ENCODE measurements at places on chromosomes 1 and 21.
A peak's percentile ranks its signal among the peaks of the same experiment; 100 is the strongest.

DNA sequence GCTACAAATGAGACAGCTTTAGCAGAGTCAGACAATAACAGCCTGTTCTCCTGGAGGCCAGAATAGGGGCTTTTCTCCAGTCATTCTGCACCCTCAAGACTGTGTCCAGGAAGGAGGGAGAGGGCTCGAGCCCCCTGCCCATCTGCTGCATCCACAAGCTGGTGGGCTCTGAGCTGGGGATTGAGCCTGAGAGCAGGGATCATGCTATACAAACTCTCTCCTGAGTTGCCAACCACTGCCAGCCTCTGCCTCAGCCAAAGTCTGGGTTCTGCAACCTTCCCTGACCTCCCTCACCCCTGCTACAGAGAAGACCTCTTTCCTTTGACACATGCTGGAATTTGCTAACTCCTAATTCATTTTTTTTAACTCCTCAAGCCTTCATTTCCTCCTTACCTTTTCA is 14.8 kb upstream of the PPM1J start:
- no peak for DNase-seq

DNA sequence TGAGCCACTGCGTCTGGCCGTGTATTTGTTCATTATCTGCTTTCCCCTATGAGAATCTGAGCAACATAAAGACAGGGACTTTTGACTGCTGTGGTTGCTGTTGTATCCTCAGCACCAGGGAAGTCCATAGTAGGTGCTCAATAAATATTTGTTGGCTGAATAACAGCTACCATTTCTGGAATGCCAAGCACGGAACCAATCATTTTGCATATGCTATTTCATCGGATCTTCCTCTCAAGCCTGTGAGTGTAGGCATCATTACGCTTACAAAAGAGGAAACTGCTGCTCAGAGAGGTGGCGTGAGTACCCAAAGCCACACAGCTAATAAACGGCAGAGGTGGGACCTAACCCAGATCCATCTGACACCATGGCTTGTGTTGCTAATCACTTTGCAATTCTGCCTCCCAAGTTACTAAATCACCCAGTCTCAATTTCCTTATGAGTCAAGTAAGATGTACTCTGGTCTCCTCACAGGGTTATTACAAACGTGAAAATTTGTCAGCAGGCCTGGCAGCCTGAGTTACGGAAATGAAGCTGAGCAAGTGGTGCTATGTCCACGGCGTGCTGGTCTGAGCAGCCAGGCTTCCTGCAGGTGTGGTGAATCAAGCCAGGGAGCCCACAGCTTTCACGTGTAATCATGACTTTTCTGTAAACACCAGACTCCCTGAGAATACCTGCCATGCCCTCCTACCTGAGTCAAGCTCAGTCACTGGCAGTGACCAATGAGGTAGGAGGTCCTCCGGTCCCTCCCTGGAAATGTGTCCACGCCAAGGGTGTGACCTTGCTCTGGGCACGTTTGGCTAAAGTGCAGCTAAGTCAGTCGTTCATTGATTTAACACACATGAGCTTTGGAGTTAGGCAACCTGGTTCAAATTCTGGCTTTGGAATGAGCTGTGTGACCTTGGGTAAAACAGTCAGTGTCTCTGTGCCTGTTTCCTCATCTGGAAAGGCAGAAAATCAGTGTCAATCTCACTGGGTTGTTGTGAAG is 4.8 kb upstream of the RHCE start:
- DNase-seq, result no peak

- DNase-seq, result no peak
These were observed 123.0 kb downstream of the LYPLAL1 start for GRCh38 chr1:219296430-219297355.

GRCh38 chr1:27589841-27590426 is 14.0 kb downstream of the AHDC1 start:
- no peak for DNase-seq

GRCh38 chr1:231855926-231856325 is 229.3 kb downstream of the DISC1 start:
- DNase-seq, result no peak

- no peak for DNase-seq
These were observed 43.4 kb downstream of the SLC22A15 start for GRCh38 chr1:116019653-116020253.

- DNase-seq, result no peak
These were observed 3.5 kb downstream of the GCLM start for GRCh38 chr1:93905734-93906133.

GRCh38 chr1:183039330-183039729 is 16.1 kb downstream of the LAMC1 start:
- DNase-seq, result no peak

GRCh38 chr1:210937846-210938245 is 196.1 kb downstream of the KCNH1 start:
- no peak for DNase-seq

DNA sequence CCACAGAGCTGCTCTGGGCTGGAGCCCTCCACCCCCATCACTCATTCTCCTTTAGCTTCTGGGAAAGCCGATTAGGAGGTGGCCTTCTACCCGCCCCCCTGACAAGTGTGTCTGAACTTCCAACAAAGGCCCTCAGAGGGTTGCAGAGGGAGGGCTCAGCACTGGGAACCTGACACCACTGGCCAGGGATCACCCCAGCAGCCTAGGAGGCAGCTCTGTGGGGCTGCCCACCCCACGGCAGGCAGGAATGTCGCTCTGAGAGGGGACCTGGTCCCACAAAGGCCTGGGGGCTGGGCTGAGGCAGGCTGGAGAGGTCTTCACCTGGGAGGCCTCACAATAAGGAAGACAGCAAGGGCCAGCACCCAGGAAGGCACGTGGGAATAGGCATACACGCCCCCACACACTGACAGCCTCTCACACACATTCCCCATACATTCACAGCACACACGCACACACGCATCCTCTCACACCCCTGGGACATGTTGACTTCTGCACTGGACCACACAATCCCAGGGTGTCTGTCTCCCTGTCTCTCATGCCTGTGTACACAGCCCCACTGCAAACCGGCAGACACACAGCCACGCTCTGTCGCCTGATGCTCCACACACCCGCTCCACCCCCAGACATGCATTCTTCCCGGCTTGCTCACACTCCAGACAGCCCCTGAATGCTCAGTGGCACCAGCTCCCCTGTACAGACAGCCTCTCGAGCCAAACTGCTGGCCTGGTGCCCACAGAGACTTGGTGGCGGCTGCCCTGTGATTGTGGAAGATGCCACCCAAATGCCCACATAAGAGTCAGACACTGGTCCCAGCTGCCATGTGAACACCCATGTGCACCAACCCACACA is 30.7 kb downstream of the DMBX1 start:
- no peak for DNase-seq

GRCh38 chr1:205158048-205158616 is 36.4 kb upstream of the RBBP5 start:
- no peak for DNase-seq

DNA sequence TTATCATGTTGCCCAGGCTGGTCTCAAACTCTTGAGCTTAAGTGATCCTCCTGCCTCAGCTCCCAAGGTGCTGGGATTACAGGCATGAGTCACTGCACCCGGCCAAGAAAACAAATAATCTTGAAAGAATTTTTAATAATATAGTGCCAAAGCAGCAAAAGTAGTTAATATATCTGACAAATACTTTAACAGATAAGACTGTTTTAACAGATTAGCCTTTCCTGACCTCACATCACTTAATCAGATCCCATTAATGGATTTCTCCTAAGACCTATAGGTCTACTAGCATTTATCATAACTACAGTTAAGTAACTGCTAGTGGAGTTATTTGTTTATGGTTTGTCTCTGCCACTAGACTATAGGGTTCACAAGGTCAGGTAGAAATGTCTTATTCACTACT is 61.1 kb upstream of the HP1BP3 start:
- no peak for DNase-seq

DNA sequence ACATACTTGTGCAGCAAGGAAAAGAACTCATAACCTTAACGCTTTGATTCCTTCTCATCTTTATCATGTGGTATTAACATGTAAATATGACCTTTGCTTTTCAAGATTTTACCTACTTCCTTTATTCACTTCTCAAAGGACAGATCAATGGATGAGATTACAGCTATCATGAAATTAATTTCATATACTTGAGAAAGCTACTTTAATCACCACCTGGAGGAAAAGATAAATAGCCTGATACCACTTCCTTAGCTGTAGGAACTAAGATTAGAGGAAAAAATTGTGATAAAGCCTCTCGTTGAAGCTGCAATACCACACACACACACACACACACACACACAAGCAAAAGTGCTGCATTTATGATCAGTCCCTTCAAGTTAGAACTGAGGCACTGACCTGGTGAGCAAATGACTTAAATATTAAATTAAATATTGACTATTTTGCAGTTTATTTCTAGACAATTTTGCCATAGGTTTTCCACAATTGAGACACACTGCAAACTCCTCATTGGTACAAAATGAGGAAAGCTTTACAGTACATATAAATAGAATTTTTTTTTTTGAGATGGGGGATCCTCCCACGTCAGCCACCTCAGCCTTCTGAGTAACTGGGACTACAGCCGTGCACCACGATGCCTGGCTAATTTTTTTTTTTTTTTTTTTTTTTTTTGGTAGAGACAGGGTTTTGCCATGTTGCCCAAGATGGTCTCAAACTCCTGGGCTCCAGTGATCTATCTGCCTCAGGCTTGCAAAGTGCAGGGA is 27.2 kb upstream of the DMRTB1 start:
- no peak for DNase-seq

DNA sequence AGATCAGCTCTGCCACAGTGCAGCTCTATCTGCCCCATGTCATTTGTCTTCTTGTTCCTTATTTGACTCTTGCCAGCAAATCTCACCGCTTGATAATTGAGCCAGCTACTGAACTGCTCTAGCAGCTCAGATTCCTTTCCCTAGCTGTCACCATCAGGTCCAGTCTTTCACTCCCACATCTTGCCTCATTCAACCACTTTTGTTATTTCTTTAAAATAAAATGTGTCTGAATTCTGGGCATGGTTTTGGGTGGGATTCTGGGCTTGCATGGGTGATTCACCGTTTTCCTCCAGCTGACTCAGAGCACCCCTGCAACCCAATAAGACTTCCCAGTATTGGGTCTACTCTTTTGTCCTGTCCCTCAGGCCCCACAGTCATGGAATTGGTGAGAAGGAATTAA is 215.7 kb downstream of the DSCAM start:
- DNase-seq, result no peak

- no peak for DNase-seq
These were observed 19.9 kb downstream of the FOXO6 start for GRCh38 chr1:41380979-41381691.

- DNase-seq, result no peak
These were observed 11.5 kb downstream of the OTUD3 start for GRCh38 chr1:19893687-19894086.

GRCh38 chr1:59766227-59766855 is 48.4 kb upstream of the HOOK1 start:
- DNase-seq, result no peak

DNA sequence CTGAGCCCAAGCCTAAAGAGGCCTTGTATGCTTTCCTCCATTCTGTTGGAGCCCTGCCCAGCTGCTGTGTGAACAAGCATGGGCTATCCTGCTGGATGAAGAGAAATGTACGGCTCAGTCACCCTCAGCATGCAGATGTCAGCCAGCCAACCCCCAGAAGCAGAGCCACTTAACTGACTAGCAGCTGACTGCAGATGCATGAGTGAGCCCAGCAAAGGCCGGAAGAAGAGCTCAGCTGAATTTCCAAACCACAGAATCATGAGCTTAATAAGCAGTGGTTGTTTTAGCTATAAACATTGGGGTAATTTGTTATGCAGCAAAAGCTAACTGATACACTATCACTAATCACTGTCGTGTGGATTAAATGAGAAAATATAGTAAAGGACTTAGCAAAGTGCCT is 39.0 kb downstream of the FOXO6 start:
- no peak for DNase-seq

- no peak for DNase-seq
These were observed 137.1 kb downstream of the PIK3R3 start for GRCh38 chr1:45995298-45995697.

- peak; percentile 33 for DNase-seq
These were observed 35.7 kb downstream of the NEK2 start for GRCh38 chr1:211639475-211640300.

- DNase-seq, result no peak
These were observed 20.2 kb downstream of the THEM4 start for GRCh38 chr1:151888972-151889570.

GRCh38 chr1:198780376-198780775 is 141.5 kb downstream of the PTPRC start:
- DNase-seq, result no peak

GRCh38 chr1:48683839-48684238 is 92.9 kb downstream of the BEND5 start:
- no peak for DNase-seq

DNA sequence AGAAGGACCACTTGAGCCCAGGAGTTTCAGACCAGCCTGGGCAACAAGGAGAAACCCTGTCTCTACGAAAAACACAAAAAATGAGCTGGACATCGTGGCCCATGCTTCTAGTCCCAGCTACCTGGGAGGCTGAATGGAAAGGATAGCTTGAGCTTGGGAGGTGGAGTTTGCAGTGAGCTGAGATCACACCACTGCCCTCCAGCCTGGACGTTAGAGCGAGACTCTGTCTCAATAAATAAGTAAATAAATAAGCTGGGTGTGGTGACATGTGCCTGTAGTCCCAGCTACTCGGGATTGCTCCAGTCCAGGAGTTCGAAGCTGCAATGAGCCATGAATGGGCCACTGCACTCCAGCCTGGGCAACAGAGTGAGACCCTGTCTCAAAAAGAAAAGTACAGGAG is 3.6 kb downstream of the AKR1A1 start:
- DNase-seq, result no peak

DNA sequence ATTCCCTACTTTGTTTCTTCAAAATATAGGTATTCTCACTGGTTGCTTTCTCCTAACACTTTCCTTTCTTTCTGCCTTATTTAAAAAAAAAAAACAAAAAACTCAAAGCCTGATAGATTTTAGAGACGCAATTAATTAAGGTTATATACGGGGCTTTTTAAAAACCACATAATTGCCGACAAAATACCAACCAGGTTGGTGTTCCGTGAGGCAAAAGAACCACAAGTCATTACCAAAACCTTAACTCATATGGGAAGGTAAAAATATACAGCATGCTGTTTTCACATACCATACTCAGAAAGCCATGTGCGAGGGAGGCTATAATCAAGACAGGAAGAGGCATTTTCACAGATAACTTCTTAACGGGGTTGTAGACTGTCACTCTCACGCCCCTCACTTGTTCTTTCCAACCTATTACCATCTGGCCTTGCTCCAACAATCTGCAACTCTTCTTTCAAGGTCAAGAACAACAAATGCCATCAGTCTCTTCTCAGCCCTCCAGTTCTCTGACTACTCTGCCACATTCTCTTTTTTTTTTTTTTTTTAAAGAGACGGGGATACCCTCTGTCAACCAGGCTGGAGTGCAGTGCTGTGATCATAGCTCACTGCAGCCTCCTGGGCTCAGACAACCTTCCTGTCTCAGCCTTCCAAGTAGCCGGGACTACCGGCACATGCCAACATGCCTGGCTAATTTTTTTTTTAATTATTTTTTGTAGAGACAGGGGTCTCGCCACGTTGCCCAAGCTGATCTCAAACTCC is 102.6 kb downstream of the APP start:
- no peak for DNase-seq

Measured in GOT3 (cell line).